ENCODE measurements at places on chromosomes 4 and X.

- DNase-seq, result no peak
Observed at GRCh38 chrX:136258951-136259350, 7.8 kb upstream of the MAP7D3 start.

DNA sequence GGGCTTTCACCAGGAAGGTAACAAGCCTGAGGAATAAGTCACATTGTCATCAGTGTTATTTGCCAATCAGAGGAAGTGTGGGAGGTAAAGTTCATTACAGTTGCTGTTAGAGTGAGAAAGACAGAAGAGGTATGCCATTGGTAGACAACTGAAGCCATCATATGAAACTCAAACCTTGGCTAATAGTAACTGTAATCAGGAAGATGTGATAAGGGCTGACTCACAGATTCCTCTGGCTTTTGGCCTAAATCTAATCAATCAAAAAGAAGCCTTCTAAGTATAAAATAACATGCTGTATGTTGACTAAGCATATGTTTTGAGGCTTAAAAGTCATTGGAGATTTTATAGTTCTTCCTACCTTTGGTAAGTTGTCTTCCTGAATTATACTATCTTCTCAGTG lies 242.8 kb downstream of the PCDH7 start:
- DNase-seq, result no peak

DNA sequence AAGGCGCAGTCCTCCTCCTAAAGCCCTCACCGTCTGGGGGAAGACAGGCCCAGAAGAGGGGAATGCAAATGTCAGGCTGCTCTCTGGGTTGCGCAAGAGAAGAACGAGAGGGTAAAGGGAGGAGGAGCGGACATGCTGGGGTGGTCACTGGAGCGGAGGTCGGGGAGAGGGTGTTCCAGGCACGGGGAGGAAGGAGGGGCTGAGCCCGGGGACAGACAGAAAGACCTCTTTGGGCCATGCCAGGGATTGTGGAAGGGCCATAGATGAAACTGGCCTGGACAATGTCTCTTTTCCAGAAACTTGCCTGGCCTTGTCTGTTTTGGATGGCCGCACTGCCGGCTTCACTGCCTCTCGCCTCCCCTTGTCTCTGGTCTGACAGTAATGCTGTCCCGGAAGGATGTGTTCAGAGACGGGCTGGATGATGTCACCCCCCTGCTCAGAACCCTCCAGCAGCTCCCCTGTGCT lies 121.0 kb downstream of the SORCS2 start:
- DNase-seq, result peak; percentile 19

- no peak for DNase-seq
Observed at GRCh38 chr4:130636486-130636885, 1540.5 kb downstream of the C4orf33 start.

GRCh38 chr4:99832758-99833157 lies 16.1 kb downstream of the DAPP1 start:
- no peak for DNase-seq

- DNase-seq, result no peak
Observed at GRCh38 chr4:121199742-121200561, 35.8 kb upstream of the TNIP3 start.

DNA sequence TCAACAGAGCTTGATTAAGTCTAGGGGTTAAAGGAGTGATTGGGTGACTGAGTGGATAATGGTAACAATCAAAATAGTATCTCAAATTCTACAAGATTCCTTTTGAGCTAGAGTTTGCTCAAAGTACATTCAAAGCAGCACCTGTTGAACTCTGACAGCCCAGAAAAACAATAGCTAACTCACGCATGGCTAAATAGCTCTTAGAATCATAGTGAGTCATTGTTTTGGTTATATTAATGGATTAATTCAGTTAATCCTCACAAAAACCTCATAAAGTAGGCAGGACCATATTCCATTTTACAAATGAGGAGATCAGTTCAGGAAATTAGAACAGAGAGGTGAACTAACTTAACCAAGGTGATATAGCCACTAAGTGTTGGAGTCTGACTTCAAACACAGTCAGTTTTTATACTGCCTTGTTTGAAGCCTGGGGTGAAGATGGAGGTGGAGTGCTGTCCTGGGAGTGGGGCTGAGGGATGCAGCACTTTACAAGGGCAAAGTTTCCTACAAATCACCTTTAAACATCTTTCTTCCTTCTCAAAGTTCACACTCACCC lies 35.9 kb upstream of the PPM1K start:
- no peak for DNase-seq

DNA sequence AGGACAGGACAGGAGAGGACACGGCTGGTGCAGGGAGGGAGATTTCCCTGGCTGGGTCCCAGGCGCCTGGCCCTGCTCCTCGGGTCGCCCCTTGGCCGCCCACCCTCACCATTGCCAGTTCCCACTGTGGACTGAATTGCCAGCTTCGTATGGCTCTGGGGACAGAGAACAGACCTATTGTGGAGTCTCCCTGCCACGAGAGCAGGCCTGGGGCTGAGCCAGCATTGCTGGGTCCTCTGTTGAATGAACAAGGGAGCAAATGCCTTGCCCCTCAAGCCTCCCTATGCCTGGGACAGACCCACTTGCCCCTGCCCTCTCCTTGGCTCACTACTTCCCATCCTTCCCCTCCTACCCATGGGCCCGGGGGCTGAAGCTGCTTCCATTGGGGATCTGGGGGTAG lies 4.3 kb downstream of the PLXNA3 start:
- DNase-seq, result no peak

- DNase-seq, result peak; percentile 2
Observed at GRCh38 chr4:181897935-181898334, 345.3 kb upstream of the TENM3 start.

DNA sequence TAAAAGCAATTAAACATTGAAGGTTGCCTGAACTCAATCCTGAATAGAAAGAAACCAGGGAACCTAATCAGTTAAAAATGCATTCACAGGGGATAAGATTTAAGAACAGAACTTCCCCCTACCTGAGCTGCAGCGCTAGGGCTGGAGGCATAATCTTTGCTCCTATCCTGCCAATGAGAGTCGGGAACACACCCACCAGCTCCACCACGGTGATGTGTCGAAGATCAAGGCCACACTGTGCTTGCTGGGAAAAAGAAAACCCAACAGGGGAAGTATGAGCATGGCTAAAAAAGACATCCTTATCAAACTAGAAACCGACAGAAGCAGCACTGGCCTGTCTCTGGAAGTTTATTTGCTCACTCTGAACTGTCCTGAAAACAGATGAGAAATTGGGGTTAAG lies 66.3 kb downstream of the SRPX start:
- no peak for DNase-seq

DNA sequence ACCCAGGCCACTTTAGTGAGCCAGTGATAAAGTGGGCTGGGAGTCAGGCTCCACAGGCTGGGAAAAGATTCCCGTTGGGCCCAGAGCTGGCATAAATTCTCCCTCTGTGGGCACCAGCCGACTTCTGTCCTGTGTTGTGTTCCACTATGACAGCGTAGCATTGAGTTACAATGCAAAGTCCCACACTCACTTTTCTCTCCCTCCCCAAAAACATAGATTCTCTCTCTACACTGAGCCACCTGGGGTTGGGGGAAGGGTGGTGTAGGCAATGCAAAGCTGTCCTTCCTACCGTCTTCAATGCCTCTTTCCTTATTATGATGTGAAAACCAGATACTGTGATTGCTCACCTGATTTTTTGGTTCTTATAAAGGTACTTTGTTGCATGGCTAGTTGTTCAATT lies 566.2 kb downstream of the RAPGEF2 start:
- DNase-seq, result no peak

- no peak for DNase-seq
Observed at GRCh38 chr4:116073051-116073450, 959.6 kb upstream of the NDST4 start.

- DNase-seq, result peak; percentile 4
Observed at GRCh38 chrX:74656079-74656745, 41.8 kb upstream of the RLIM start.

GRCh38 chr4:151532001-151532708 lies 123.2 kb downstream of the FHIP1A start:
- DNase-seq, result no peak

- DNase-seq, result no peak
Observed at GRCh38 chr4:151167561-151167960, 68.1 kb downstream of the RPS3A start.

DNA sequence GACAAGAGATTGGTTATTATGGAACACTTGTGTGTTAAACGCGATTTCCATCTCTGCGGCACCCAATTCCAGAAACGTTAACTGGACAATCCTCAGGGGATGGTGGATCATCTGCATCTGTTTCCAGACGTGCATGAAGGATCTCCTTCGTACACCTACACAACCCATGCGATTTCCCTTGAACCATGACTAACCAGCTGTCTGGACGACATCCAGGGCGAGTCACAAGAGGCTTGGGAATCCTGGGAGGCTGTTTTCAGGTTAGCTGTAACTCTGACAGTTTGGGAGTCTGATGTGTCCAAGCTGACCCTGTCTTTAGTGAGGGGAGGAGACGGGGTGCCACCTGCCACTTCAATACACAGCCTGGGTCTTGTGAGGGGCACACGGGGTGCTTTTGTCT lies 84.5 kb downstream of the GATB start:
- DNase-seq, result peak; percentile 76

DNA sequence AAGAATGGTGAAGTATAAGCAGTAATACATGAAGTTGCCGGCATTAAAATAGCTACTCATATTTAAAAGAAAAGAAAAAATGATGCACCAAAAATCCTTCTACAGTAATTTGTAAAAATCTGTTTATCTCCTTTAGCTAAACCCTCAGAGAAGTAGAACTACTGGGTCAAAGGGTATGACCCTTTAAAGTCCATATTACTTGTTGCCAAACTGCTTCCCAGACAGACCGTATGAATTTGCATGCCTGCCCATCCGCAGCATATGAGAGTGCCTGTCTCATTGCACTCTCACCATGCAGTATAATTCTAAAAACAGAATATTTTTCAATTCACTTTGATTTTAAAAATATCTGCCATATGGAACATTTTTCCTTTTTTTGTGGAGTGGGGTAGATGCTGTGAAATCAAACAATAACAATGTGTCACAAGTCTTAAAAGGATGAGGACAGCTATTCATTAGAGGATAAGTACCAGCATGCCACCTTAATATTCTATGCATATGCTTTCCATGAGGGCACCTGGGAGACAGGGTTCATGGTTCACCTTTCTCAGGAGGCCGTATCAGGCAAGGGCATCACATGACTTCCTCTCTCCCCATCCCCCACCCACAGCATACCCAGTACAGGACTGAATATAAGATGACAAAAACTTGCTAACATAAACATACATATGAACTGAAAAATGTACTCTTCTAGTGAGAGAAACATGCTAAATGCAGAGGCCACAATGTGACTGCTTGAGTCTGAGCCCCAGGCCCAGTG lies 17.8 kb downstream of the ZDHHC9 start:
- DNase-seq, result no peak

DNA sequence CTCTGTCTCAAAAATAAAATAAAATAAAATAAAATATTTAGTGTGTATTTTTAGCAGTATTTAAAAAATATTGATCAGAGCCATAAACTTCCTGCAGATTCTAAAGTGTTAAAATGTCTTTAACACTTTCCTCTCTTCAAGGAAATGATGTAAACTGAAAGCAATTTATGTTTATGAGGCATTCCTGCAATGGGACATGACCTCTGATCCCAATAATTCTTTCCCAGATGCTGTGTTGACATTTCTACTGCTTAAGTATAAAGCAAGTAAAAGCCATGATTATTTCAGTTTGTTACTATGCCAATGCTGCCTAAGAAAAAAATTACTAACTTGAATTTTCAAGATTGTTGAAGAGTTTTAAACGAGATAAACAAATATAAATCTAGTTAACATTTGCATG lies 29.0 kb downstream of the COQ2 start:
- peak; percentile 37 for DNase-seq

DNA sequence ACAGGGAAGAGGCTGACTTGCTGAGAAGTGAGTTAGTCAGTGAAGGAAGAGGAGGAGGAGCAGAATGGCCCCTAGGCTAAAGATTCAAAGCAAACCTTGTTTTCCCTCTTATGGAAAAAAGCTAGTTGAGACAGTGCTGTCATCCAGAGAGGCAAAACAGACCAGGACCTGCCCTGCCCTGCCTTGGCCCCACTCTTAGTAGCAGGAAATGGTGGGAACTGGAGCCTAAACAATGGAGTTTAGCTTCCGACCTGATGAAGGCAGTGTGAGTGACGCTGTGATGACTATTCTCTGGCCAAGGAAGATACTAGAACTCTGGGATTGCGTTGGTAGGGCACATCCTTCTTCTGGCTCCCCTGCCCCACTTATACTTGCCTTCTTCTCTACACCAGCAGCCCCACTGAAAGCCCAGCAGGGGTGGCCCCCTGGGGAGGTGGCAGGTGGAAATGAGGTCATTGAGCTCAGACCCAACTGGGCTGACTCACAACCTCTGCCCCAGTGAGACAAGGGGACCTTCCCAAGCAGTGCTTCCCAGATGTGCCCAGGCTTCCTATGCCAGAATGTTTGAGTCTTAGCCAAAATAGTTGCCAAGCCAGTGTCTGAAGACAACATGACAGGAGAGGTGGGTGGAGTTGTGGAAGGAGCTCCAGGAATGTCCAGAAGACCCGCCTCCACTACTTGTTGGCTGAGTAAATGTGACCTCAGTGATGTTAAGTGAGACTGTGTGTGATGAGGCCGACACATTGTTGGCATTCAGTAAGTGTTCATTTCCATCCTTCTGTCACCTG lies 38.8 kb downstream of the MSN start:
- peak; percentile 65 for DNase-seq

- DNase-seq, result no peak
Observed at GRCh38 chr4:105461221-105461620, 12.6 kb downstream of the PPA2 start.

DNA sequence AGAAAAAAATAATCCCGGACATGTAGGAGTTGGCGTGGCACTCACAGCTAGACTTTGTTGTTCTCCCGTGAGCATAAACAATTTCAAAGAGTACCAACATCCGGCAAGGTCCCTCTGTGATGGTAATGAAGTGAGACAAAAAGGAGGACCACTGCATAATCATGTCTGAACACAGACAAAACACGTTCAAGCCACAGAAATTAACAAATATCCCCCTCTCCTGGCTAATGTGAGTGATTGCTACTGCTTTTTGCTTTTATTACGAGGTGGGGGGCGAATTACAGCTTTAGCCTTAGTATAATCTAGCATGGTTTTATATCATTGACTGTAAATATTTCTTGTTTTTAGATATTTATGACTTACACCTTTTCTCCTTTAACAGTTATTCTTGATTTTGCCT lies 118.5 kb downstream of the PLS3 start:
- peak; percentile 22 for DNase-seq

DNA sequence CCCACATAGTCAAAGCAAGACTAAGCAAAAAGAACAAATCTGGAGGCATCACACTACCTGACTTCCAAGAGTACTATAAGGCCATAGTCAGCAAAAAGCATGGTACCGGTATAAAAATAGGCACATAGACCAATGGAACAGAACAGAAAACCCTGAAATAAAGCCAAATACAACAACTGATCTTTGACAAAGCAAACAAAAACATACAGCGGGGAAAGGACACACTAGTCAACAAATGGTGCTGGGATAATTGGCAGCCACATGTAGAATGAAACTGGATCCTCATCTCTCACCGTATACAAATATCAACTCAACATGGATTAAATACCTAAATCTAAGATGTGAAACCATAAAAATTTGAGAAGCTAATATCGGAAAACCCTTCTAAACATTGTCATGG lies 819.3 kb upstream of the FRG1 start:
- no peak for DNase-seq

GRCh38 chr4:13918110-13918509 lies 290.6 kb upstream of the BOD1L1 start:
- DNase-seq, result peak; percentile 79

- no peak for DNase-seq
Observed at GRCh38 chr4:89039730-89040338, 17.2 kb downstream of the FAM13A start.
